ENCODE measurements at places on chromosomes 3 and 15. TPM values are rescaled to one million over a fixed set of nuclear protein-coding genes. Genes with fewer than 3 reads are reported as not detected.

CCR8 gene
- polyA plus RNA-seq, result not detected

CHL1 gene
- polyA plus RNA-seq, result 11.9 TPM

PCCB gene
- polyA plus RNA-seq, result 30.1 TPM

LRRC31 gene
- not detected for polyA plus RNA-seq

PIGB gene
- polyA plus RNA-seq, result 7.5 TPM

STRIT1 gene
- 113 TPM for polyA plus RNA-seq

SKOR1 gene
- 0.50 TPM for polyA plus RNA-seq

CD86 gene
- 2.6 TPM for polyA plus RNA-seq

COLQ gene
- polyA plus RNA-seq, result 18.0 TPM

GOLGA6B gene
- not detected for polyA plus RNA-seq

PIF1 gene
- not detected for polyA plus RNA-seq

BCHE gene
- 57.1 TPM for polyA plus RNA-seq

GPR62 gene
- polyA plus RNA-seq, result 0.35 TPM

MAP3K13 gene
- 10.9 TPM for polyA plus RNA-seq

NAALADL2 gene
- 9.6 TPM for polyA plus RNA-seq

GABRR3 gene
- polyA plus RNA-seq, result not detected

AQP9 gene
- polyA plus RNA-seq, result 0.92 TPM

FBXO40 gene
- polyA plus RNA-seq, result 1.6 TPM

PEAK1 gene
- 49.3 TPM for polyA plus RNA-seq

GP5 gene
- 0.29 TPM for polyA plus RNA-seq

ZIC1 gene
- 30.8 TPM for polyA plus RNA-seq

RYR3 gene
- 59.5 TPM for polyA plus RNA-seq

CAV3 gene
- polyA plus RNA-seq, result 267 TPM

DPPA4 gene
- polyA plus RNA-seq, result 3.4 TPM

CCDC14 gene
- 55.9 TPM for polyA plus RNA-seq

C3orf49 gene
- polyA plus RNA-seq, result 0.71 TPM

CLDN16 gene
- 0.29 TPM for polyA plus RNA-seq

PPP2R3A gene
- 70.9 TPM for polyA plus RNA-seq

TMEM87A gene
- polyA plus RNA-seq, result 45.1 TPM

SSR3 gene
- polyA plus RNA-seq, result 111 TPM

LINGO1 gene
- 30.9 TPM for polyA plus RNA-seq

PP2D1 gene
- polyA plus RNA-seq, result 0.30 TPM

TMEM62 gene
- polyA plus RNA-seq, result 8.6 TPM

GABRG3 gene
- polyA plus RNA-seq, result 0.21 TPM

SERPINI1 gene
- 8.5 TPM for polyA plus RNA-seq

GRIP2 gene
- polyA plus RNA-seq, result 30.5 TPM

CSTA gene
- polyA plus RNA-seq, result 8.8 TPM

TM4SF4 gene
- not detected for polyA plus RNA-seq

ERICH6 gene
- not detected for polyA plus RNA-seq

CPEB1 gene
- polyA plus RNA-seq, result not detected

CCDC32 gene
- polyA plus RNA-seq, result 19.3 TPM

ADIPOQ gene
- polyA plus RNA-seq, result 0.07 TPM

PLIN1 gene
- 0.17 TPM for polyA plus RNA-seq

COL6A6 gene
- 120 TPM for polyA plus RNA-seq

ZNF660 gene
- 9.8 TPM for polyA plus RNA-seq

CHRD gene
- 38.9 TPM for polyA plus RNA-seq

CHDH gene
- polyA plus RNA-seq, result 0.87 TPM

MYRIP gene
- 0.87 TPM for polyA plus RNA-seq

DUOXA2 gene
- polyA plus RNA-seq, result not detected

PRR20G gene
- not detected for polyA plus RNA-seq

ELL3 gene
- 2.8 TPM for polyA plus RNA-seq

CYP8B1 gene
- polyA plus RNA-seq, result 0.09 TPM

FURIN gene
- 26.0 TPM for polyA plus RNA-seq

GOLGA8K gene
- polyA plus RNA-seq, result not detected

ADAMTS17 gene
- 4.1 TPM for polyA plus RNA-seq
